ENCODE measurements at places on chromosomes 6 and 20.

DNA sequence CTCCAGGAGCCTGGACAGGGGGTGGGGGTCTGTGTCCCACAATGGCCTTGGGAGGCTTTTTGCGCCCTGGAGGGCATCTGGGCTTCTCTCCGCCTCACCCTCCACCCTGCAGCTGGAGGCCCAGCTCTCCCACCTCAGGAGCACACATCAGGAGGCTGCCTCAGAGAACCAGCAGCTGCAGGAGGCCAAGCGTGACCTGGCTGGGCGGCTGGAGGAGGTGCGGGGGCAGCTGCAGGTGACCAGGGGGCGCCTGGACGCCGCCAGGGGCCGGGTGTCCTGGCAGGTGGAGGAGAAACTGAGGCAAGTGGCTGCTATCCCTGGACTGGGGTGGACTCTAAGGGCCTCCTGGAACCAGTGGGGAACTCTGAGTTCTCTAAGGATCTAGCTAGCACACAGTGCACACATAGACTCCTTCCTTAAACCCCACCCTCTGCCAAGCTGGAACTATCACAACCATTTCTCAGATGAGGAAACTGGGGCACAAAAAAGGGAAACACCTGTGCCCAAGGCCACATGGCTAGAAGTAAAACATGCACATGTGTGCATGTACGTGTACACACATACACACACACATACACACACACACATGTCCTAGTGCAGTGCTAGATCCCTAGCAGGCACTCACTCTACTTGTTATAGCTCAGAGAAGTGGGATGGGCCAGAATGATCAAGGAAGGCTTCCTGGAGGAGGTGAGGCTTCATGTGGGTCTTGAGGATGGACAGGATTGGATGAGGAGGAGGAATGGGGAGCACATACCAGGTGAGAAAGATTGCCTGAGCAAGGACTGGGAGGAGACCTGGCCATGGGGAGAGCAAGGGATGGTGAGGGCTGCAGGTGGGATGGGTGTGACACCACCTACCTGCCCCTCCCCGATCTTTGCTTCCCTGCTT, 22.9 kb downstream of the RAB44 start:
- no peak for DNase-seq

DNA sequence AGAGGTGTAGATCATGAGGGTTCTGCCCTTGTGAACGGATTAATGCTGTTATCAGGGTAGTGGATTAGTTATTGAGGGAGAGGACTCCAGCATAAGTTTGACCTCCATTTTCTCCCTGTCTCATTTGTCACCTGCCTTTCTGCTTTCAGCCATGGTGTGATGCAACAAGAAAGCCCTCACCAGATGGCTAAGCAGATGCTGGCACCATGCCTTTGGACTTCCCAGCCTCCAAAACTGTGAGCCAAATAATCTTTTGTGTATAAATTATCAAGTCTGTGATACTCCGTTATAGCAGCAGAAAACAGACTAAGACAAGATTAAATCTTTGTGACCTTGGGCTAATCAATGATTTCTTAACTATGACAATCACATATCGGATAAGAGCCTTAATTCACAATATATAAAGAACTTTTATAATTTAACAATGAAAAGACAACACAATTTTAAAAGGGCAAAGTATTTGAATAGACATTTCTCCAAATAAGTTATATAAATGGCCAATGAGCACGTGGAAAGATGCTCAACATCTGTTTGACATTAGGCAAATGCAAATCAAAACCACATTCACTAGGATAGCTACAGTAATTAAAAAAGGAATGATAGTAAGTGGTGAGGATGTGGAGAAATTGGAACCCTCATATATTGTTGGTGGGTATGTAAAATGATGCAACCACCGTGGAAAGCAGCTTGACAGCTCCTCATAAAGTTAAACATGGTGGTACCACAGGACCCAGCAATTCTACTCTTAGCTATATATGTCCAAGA, 45.3 kb upstream of the IFNGR1 start:
- no peak for DNase-seq

DNA sequence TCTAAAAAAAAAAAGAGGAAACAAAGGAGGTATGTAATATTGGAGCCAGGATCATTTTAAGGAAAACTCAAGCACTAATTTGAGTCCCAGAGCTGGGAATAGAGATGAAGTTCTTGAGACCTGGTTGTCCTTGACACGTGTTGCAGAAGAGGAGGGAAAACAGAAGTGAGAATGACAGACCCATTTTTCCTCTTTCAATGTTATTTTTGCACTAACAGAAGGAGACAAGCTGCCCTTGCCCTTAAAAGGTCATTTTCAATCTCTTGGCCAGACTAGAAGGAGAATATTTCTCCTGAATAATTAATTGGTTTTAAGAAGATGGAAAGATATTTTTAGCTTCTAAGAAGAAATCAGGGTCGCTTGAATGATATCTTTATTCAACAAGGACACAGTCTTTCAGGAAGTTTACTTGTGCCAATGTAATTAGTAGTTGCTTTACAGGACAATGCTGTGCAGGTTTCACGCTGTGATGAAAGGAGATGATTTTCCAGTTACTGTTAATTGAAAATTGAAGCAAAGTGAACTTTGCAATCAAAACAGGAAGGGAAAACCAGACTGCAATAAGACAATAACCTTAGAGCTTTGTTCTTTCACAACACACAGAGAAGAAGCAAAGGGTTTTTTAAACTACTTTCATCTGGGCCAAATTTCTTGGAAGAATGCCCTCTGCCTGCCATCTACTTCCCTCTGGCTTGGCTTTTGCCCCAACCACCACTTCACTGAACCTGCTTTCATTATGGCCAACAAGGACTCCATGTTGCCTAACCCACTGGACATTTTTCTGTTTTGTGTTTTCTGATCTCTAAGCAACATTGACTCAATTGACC, 107.8 kb upstream of the SHLD1 start:
- DNase-seq, result no peak

GRCh38 chr6:5351552-5352210, 90.4 kb downstream of the FARS2 start:
- DNase-seq, result no peak

GRCh38 chr6:170383466-170384035, 77.0 kb downstream of the FAM120B start:
- DNase-seq, result no peak

- DNase-seq, result no peak
Measured at GRCh38 chr6:147382945-147383554, 125.4 kb upstream of the SAMD5 start.

- no peak for DNase-seq
Measured at GRCh38 chr6:71656121-71656520, 230.2 kb upstream of the RIMS1 start.
